ENCODE measurements at places on chromosomes 5 and 9.
A peak's percentile ranks its signal among the peaks of the same experiment; 100 is the strongest.

- no peak for DNase-seq
Measured at GRCh38 chr5:89308606-89309040, 425.6 kb upstream of the MEF2C start.

DNA sequence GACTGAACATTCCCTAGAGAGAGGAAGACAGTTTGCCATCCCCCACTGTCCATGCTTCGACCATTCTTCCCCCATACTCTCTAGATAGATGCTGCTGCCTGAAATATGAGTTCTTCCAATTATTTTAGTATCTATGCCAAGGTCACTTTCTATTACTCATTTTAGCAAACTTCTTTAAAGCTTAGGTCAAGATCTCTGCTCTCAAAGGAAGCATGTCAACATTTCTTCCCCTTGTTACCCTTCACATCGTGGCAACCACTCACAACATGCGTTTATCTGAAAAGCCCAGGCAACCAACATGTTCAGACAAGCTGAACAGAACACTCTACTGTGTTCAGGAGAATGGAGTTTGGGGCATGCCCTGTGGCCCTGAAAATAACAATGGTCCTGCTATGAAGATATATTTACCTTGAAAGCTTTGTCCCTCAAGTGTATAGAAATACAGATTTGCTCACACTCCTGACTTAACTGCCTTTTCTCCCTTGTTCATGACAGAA, 138.4 kb upstream of the KIF2A start:
- no peak for DNase-seq

DNA sequence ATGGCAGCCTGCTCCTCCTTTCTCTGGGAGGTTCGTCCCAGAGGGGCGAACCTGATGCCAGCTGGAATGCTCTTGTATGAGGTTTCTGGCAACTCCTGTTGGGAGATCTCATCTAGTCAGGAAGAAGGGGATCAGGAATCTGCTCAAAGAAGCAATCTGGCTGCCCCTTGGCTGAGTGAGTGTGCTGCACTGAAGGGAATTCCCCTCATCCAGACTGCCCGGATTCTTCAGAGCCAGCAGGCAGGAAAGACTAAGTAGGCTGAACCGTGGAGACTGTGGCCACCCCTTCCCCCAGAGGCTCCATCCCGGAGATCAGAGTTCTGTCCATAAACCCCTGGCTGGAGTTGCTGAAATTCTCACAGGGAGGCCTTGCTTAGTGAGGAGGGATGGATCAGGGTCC, 476.0 kb downstream of the CSNK1G3 start:
- no peak for DNase-seq

DNA sequence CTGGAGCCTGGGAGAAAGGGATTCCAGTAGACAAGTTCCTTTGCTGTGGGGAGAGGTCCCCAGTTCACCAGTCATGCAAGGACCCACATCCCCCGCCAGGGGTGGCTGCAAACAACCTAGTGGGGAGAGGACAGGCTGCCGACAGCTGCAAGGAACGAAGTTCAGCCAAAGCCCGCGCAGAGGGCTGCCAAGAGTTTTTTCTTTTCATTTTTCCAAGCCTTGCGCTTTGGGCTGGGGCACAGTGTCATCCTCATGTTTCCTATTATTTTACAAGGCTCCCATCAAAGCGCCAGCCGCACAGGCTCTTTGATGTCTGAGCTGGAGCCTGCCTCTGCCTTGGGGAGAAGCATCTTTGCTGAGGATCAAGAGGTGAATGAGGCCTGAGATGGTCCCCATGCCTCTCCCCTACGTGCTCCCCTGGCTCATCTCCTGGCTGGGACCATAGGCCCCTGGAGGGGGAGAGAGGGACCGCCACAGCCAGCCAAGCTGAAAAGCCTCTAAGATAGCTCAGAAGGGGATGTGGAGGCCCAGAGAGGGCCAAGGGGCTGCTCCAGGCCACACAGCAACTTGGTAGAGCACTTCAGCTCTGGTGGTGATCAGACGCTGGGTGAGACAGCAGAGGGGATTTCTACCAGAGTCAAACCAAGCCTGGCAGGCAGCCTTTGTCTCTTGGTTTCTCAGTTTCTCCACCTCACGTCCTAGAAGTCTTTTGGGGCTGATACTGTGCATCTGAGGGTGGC, 50.4 kb upstream of the SYNPO start:
- no peak for DNase-seq

DNA sequence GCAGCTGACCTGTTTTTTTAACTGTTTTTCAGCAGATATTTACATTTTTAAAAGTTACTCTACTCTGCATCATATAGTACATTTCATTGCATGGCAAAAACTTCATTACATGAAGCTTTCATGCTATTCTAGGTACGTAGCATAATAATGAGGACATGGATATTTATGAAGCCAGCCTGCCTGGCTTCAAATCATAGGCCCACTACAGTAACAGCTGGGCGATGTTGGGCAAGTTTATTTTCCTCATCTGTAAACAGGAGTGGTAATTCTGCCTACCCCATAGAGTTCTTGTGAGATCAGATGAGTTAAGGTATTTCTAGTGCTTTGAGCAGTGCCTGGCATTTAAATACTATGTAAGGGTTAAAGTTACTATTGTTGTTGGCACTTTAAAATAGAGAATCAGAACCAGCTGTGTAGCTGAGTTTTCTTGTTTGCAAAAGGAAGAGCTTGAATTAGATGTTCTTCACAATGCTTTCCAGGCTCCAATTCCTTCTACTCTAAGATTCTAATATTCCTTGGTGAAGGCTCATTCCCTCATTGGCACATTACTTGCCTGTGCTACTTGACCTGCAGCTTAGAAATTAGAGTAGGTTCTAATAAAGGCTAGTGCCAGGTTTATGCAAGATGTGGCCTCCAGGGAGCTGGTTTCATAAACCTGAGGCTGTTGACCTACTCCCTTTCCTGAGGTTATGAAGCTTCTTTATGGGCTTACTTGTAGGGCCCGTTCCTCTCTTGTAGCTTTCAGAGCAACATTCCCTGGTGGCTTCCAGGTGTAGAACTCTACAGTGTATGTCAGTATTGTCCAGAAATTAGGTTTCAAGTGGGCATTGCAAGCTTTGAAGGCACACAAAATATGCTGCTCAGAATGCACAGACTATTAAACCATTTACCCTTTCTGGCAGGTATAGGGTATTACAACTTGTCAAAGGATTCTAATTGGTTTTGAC, 14.5 kb downstream of the ANP32B start:
- no peak for DNase-seq

GRCh38 chr9:114908805-114909448, 21.5 kb downstream of the TNFSF8 start:
- DNase-seq = no peak

- no peak for DNase-seq
Measured at GRCh38 chr5:156121882-156122281, 205.1 kb upstream of the SGCD start.

GRCh38 chr9:97918611-97919010, 3.7 kb downstream of the TRMO start:
- DNase-seq = peak; percentile 26

GRCh38 chr5:1264211-1264610, 30.7 kb downstream of the TERT start:
- no peak for DNase-seq

DNA sequence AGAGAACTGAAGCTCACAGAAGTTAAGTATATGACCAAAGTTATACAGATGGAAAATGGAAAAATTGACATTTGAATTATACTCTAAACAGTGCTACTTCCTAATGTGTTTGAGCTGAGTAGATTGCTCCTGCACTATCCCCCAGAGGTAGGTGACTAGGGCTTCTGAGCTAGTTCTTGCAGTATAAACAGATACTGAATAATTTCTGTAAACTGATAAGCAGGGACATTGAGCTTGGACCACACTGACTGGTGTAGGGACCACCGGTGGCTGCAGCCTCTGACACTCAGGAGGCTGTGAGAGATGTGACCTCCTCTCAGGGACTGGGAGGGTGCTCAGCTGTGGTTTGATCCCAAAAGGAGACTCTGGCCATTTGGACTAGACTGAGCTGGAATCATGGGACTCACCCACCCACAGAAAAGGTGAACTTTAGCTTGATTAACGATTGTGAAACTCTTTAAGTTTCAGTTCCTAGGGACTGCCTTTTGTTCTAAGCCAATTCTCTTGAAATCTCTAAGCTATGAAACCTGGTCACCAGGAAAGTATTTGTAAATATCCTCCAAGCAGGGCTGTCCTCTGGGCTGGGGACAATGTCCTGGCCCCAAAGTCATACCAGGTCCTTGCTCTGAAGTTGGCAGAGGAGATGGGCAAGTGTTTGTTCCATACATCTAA, 291.5 kb downstream of the SEC61B start:
- DNase-seq = no peak

DNA sequence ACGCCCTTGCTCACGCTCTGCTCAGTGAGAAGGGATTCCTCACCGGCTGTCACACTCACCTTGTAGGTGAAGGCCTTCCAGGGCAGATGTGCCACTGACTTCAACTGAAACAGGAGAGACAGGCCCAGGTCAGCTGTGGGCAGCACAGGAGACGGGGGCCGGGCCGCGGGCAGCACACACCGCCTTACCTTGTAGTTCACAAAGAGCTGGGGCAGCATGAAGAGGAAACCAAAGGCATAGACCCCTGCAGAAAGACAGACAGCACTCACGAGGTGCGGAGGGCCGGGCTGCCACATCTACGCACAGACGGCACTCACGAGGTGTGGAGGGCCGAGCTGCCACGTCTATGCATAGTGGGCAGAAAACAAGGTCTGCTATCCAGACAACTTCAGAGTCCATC, 23.3 kb downstream of the CLPTM1L start:
- no peak for DNase-seq

DNA sequence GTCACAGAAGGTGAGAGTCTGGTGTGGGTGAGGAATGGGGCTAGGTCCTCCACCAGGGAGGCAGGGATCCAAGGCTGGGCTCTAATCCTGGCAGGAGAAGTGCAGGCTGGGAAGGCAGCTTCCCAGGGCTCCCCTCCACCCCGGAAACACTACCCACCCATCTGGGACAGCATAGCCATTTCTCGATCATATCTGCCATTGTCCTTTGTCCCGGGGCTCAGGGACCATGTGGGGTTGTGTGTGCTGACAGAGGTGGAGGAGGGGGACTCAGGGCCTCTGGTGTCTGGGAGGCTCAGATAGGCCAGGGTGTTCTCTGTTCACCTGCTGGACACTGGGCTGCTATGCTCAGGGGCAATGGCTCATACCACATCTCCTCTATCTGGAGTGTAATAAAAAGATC, 32.2 kb upstream of the STRBP start:
- no peak for DNase-seq

DNA sequence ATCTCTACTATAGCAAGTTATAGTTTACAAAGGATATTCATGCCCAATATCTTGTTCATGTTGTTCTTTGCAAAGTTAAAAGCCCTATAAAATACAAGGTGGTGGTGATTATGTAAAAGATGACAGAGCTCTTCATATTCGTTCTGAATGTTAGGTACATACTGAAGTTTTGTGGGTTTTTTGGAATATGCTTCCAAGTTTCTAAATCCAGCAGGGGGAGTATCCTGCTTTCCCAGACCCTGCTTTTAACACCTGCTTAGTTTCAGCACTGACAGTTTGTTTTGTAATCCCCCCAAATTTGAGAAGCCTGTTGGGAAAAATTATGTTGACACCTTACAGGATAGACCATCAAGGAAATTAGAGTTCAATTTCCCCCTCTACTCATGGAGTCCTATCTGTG, 438.3 kb downstream of the SH3GL2 start:
- DNase-seq = no peak

GRCh38 chr5:22531986-22532385, 321.2 kb downstream of the CDH12 start:
- DNase-seq = no peak

GRCh38 chr9:31390403-31391025, 993.9 kb upstream of the ACO1 start:
- no peak for DNase-seq

DNA sequence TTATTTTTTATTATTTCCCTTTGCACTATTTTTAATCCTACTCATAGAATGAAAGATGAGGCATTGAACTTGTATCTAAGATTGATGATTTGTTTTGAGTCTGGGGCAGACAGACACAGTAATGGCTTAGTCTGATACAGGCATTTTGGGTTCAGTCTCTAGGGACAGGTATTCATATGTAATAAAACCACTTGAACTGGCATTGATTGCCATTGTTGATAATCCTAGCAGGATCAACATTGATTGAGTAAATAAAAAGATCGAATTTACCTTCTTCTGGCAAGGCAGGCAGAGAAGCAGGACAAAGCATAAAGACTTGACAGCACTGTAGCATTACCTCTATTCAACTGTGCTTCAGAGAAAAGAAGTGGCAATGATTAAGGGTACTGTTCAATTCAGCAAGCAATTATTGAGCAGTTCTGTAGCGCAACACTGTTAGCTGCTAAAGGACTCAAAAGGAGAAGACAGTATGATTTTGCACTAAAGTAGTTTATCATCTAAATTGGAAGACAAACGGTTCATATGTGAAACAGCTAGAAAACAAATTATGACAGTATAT, 144.4 kb downstream of the COMMD10 start:
- no peak for DNase-seq

- no peak for DNase-seq
Measured at GRCh38 chr5:112412346-112412745, 6.7 kb downstream of the EPB41L4A start.

- peak; percentile 80 for DNase-seq
Measured at GRCh38 chr5:134004626-134005416, at the start of gene VDAC1. TSS of gene VDAC1 (minus strand) at chr5:134004975. CDS start at chr5:133993012, 11,963 bp downstream.

DNA sequence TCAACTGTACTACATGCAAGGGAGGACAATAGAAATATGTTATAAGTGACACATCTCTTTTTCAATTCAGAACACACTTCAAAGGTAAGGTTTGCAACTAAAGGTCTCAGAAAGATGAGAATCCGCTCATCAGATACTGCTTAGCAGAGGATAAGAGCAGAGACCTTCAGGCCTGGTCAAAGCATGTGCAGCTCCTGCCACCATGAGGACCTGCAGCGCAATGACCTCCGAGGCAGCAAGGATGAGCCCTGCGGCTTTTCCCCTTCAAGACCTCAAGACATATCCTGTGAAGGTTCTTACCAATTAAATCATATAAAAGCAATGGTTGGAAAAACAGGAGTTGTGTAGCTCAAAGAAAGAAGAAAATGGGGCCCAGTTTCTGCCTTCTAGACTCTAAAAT, 135.8 kb downstream of the TRIM36 start:
- peak; percentile 2 for DNase-seq

- DNase-seq = peak; percentile 86
Measured at GRCh38 chr5:43603344-43604217, 601 bp downstream of the NNT start.

DNA sequence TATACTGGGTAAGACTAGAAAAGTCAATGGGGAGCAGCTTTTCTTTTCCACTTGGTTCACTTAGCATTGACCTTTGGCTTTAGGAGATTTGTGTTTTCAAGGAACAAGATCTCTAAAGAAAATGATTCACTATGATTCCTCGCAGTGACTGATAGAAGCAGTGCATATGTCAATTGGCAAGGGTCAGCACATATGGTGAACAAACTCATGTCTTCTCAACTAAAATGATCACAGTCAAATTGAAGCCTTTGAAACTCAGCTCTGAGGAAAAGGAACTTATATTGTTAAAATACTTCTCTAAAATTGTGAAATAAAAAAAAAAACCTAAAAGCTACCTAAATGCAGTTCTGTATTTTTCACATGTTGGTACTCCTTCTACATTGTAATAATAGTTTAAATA, 43.2 kb upstream of the IL7R start:
- no peak for DNase-seq

DNA sequence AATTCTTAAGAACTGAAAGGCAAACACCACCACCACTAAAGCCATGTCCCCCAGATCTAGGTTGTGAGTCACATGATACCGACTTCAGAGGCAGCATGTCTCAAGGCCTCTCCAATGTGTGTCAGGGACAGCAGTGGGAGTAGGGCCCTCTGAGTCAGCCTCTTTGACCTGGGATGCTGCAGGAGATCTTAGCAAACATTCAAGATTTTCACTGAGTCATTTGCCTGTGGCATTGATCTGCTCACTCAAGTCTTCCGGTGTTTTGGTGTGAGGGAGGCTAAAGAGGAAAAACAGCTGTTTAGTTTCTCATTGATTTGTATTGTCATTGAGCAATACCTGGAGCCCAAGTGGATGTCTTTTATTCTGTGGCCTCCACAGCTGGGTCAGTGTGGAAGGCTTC, 36.1 kb downstream of the TMC1 start:
- DNase-seq = peak; percentile 63

Measured in erythroblast (primary cell).